Cardiac fibroblast (primary cell): ENCODE measurements at places on chromosomes 3 and 15.
A peak's percentile ranks its signal among the peaks of the same experiment; 100 is the strongest.

GRCh38 chr3:72678380-72678779, 169.9 kb downstream of the SHQ1 start:
- no peak for DNase-seq

- DNase-seq = peak; percentile 90
Observed at GRCh38 chr3:45112939-45113338, 33.2 kb downstream of the CDCP1 start.

DNA sequence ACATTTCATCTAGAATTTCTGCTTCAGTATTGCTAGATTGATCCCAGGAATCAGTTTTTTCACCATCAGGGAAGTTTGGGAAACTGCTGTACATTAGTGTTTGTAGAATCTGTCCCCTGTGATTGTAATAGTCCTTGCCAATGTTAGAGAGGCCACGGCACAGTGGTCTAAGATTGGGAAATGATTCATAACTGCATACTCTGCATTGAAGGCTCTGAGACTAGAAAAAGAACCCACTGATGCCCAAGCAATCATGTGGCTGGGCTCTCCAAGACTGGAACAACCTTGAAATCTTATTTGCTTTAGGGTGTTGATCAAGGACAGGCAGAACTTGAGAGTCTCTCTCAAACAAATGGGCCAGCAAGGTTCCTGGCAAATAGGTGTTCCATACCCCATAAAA, 245.6 kb upstream of the LRTM1 start:
- no peak for DNase-seq

DNA sequence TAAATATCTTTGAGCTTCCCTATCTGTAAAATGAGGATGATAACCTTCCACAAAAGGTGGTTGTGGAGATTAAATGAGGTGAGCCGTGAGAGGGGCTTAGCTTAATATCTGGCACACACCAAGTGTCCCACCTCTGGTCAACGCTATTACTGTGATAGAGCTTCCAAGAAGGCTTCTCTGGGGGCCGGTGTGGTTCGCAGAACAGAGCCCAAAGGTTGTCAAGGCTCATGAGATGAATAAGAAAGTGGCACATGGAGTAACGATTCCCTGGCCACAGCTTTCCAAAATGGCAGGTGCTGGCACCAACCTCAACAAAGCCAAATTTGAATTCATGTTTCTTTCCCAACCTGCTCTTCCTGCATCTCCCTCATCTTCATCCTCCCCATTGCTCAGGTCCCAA, 10.4 kb downstream of the KY start:
- DNase-seq = no peak

DNA sequence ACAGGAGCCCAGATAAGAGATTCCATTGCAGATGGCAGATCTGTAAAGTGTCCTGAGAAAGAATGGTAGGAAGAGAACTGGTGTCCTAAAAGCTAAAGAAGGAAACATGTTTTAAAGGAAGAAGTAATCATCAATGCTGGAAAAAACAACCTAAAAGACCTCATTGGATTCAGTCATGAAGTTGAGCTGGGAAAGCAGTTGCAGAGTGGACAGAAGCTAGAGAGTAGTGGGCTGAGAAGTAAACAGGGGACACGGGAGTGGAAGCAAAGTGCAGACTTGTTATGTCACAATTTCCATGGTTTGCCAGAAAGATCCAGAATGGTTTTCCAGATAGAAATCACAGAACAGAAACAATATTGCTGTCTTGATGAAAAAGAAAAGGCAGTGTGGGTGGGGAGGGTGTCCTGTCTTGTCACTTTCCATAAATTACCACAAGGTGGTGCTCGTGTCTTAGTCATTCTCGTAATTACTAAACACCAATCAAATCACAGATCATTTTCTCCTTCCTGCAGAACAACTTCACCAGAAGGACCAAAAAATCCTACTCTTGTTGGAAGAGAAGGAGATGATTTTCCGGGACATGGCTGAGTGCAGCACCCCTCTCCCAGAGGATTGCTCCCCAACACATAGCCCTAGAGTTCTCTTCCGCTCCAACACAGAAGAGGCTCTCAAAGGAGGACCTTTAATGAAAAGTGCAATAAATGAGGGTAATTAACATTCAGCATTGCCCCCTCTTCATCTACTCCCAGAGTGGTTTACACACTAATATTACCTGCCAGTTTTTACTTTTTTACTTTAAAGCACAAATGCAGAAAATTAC, 64.5 kb downstream of the KLHL25 start:
- peak; percentile 76 for DNase-seq

DNA sequence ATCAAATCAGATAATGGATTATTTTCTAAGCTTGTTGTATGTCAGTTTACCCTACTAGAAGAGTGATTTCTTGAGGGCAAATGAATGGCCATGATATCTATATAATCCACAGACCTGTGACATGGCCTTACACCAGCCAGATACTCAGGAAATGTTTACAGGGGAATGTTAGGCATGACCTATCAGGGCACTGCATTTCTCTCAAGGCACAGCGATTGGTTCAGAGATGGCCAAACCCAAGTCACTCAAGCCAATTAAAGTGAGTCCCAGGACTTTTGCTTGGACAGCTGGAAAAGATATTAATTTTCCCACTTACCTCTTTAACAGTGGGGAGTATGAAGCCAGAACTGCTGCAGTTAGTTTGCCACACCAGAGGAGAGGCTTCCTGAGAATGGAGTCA, 28.7 kb upstream of the GATA2 start:
- no peak for DNase-seq

- no peak for DNase-seq
Observed at GRCh38 chr3:41794748-41795589, 166.9 kb downstream of the ULK4 start.

GRCh38 chr3:192992361-192992760, 74.7 kb upstream of the MB21D2 start:
- DNase-seq = no peak

GRCh38 chr3:14869917-14870782, 51.4 kb downstream of the FGD5 start:
- no peak for DNase-seq

DNA sequence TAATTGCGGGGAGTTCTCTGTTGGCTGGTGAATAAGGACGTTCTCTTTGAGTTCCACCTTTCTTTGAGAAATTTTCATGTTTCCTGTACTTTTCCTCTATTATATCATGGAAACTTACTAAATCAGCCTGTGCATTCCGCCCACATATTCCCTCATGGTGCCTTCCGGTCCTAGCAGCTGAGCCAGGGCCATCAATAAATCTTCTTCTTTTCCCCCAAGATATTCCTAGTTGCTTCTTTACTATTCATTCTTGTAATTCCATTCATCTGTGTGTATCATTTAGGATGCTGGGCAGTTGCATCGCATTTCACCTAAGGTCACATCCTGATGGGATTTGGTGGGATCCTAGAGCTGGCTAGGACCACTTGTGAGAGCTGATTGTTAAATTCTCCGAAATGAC, 139.2 kb downstream of the RBMS3 start:
- DNase-seq = no peak

DNA sequence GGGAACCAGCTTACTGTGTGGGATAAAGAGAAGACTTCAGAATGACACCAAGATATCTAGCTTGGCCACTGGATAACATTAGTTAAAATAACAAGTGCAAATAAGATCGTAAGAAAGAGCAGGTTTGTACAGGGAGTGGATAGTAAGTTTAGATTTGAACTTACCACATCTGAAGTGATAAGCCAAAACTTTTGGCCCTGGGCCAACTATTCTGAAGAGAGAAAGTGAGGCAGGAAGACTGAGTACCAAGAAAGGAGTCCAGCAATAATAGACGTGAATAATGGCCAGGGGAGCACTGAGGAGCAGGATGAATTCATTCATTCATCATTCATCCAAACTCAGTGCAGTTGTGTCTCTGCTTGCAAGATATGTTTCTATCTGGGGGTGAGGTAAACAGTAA, 122.9 kb downstream of the PDE8A start:
- no peak for DNase-seq

GRCh38 chr3:149826636-149827035, 13.6 kb downstream of the RNF13 start:
- no peak for DNase-seq

GRCh38 chr3:27657404-27657803, 64.7 kb downstream of the EOMES start:
- DNase-seq = peak; percentile 73

- DNase-seq = no peak
Observed at GRCh38 chr3:134362670-134363380, 11.4 kb downstream of the AMOTL2 start.

GRCh38 chr15:36529296-36530011, 50.0 kb upstream of the CDIN1 start:
- no peak for DNase-seq

- DNase-seq = no peak
Observed at GRCh38 chr15:42011074-42011473, 9.8 kb downstream of the PLA2G4E start.
